ENCODE measurements at places on chromosomes 1 and 21. TPM values are rescaled to one million over a fixed set of nuclear protein-coding genes. Genes with fewer than 3 reads are reported as not detected.

GRCh38 chr1:9473032-9473807, 66.0 kb upstream of the SLC25A33 start:
- DNase-seq, result no peak

Gene CD1B
- not detected for total RNA-seq

Gene DDAH1
- total RNA-seq, result not detected

Gene DAB1
- total RNA-seq, result not detected

GRCh38 chr1:27832762-27833161, 2.2 kb downstream of the PPP1R8 start:
- DNase-seq, result no peak

Gene CCDC30
- total RNA-seq, result 2.5 TPM

- DNase-seq, result peak; percentile 58
Observed at GRCh38 chr1:148373192-148373925, 109.7 kb downstream of the PPIAL4G start.

- DNase-seq, result no peak
Observed at GRCh38 chr1:47936916-47937551, 60.2 kb downstream of the TRABD2B start.

GRCh38 chr1:213340593-213340992, 289.6 kb downstream of the RPS6KC1 start:
- no peak for DNase-seq

- no peak for DNase-seq
Observed at GRCh38 chr1:104574620-104575019, 824.9 kb downstream of the AMY1C start.

Gene GRIK3
- not detected for total RNA-seq

DNA sequence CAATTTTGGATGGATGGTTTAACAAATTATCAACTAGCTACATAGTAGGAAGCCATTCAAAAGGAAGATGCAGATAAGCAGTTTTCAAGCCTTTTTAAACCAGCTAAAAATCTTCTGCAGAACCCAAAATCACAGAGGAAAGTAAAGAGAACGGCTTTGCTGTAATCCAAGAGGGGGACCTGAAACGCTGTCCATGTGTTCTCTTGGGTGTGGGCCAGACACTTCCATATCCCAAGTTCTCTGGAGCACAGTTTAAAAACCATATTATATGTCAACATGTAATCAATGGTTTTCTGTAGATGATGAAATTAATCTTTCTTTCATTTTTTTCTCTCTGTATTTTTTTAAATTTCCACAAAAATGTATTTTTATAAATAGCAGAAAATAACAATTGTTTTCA, 90.5 kb downstream of the SELENOF start:
- no peak for DNase-seq

- no peak for DNase-seq
Observed at GRCh38 chr1:71461416-71461815, 380.6 kb upstream of the ZRANB2 start.

Gene APH1A
- total RNA-seq, result 134 TPM

Gene RXFP4
- total RNA-seq, result not detected

DNA sequence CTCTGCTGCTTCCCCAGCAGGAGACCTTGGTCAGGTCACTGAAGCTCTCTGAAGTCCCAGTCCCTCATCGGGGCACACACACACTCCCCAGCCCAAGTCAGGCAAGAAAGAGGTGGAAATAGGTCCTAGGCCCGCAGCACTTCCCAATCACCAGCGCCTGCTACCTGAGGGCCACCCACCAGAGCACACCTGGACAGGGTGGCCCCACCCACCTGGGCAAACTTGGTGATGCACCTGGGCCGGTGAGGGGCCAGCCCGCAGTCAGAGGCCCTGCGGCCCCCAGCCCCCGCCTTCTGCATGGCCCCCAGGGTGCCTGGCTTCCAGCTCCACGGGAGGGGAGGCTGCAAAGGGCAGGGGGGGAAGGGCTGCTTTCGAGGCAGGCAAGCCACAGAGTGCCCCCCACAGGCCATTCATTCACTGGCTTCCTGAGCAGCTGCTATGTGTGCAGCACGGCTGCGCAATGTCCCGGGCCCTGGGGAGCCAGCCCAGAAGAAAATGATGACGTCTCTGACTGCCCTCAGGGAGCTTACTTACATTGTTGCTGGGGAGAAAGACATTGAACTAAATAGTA, 4.7 kb downstream of the SH2D5 start:
- DNase-seq, result no peak

- no peak for DNase-seq
Observed at GRCh38 chr1:59442492-59442891, 145.6 kb downstream of the FGGY start.

Gene IVL
- total RNA-seq, result not detected

DNA sequence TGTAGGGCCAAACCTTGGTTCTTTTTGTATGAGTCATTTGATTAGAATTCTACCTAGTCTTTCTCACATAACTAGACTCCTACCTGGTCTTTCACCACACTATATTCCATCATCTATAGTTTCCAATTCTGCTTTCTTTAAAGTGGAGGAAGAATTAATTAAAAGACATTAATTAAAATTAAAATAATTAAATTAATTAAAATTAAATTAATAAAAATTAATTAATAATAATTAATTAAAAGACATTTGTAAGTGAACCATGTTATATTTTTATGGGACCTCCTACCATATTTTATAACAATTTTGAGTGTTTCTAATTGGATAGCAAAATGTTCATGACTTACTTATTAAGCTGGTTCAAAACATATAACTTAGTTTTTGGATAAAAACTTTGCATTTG, 77.4 kb downstream of the CCDC18 start:
- no peak for DNase-seq

Gene TCHHL1
- not detected for total RNA-seq

- DNase-seq, result no peak
Observed at GRCh38 chr21:29626801-29627470, 312.9 kb downstream of the GRIK1 start.

Gene BARHL2
- total RNA-seq, result not detected

Gene CFAP141
- not detected for total RNA-seq

- DNase-seq, result peak; percentile 17
Observed at GRCh38 chr1:198564716-198565115, 24.2 kb upstream of the ATP6V1G3 start.

Gene ADAMTS4
- 0.56 TPM for total RNA-seq

DNA sequence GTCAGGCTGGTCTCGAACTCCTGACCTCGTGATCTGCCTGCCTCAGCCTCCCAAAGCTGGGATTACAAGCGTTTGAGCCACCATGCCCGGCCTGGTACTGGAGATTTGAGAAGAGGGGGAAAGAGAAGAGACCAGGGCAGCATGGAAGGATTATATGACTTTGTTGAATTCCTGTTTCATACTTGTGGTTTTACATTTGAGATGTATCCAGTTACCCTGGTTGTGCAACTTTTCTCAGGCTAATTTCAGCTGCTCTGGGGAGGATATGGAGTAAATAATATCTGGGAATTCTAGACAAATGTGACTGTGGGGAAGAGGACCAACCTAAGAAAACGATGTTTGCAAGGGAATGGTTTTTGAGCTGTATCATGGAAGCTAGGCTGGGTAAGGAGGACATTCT, 89.5 kb upstream of the GREM2 start:
- DNase-seq, result no peak

DNA sequence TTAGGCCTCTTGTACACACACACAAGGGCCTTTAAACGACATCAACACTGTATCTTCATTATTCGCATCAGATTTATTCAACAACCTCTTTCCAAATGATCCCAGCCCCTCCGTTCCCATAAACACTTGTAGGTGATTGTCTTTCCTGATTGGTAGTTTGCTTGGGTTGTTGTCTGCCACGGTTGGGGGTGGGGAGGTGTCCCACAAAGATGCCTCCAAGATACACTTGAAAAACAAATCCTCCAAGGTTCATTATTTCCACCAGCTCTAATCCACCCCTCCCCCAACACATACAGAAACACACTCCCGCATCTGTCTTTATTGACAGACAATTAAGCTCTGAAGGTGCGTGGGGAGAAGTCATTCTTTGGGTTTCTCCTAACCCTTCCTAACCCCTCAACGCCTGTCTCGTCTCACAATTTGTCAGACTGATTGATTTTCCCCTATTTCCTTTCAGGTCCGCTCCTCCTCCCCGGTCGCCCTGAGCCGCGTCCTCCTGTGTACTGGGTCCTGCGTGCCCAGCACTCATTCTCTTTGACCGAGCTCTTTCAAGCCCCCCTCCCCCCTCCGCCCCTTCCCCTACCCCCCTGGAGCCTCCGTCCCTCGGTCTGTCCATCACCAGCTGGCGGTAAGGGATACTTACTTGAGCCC, 1.4 kb downstream of the WDR26 start:
- peak; percentile 14 for DNase-seq

GRCh38 chr1:171985639-171986038, 144.3 kb downstream of the DNM3 start:
- DNase-seq, result no peak

GRCh38 chr1:9881838-9882249, 28.2 kb downstream of the CTNNBIP1 start:
- DNase-seq, result no peak

DNA sequence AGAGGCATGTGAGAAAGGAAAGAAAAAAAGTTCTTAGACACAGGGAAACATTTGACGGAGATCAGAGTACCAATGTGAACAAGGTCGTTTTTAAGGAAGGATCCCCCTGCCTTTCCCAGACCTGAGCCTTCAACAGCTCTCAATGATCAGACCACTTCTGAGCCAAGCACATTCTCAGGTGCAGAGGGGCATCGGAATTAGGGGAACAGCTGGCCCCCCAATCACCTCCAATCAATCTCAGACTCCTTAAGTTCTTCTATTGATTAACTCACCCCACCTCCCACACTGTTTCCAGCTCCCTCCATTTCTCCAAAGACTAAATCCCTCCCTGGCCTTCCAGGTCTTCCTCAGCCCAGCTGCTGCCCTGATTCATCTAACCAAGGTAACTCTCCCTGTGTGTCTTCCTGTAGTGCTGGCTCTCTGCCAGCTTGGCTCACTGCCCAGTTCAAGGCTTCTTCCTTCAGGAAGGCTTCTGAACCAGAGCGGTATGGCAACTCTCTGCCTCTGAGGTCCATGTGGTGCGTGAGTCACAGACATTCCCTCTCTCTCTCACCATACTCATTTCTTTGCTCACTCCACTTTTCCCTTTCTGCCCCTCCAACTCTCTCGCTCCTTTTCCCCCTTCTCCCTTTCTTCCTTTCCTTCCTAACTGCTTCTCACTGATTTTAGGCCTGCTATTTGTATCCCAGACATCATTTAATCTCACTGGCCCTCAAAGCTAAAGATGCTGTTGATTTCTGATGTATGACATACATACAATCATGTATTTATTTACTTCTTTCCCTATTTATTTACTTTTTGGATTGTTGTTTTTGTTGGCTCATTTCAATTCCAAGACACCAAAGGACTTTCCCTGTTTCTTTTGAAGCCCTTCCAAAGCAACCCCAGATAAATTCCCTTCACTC, 18.1 kb downstream of the CFAP45 start:
- peak; percentile 8 for DNase-seq

- DNase-seq, result no peak
Observed at GRCh38 chr21:28943631-28944030, 49.0 kb downstream of the LTN1 start.

DNA sequence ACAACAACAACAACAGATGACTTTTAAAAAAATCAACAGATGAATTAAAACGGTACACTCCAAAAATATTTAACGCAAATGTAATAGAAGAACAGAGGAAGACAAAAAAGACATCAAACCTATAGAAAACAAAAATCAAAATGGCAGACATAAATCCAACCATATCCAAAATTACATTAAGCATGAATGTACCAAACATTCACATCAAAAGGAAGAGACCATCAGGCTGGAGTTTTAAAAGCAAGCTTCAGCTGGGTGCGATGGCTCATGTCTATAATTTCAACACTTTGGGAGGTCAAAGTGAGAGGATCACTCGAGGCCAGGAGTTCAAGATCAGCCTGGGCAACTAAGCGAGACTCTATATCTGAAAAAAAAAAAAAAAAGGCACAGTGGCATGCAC, 116.2 kb downstream of the SMYD3 start:
- no peak for DNase-seq

DNA sequence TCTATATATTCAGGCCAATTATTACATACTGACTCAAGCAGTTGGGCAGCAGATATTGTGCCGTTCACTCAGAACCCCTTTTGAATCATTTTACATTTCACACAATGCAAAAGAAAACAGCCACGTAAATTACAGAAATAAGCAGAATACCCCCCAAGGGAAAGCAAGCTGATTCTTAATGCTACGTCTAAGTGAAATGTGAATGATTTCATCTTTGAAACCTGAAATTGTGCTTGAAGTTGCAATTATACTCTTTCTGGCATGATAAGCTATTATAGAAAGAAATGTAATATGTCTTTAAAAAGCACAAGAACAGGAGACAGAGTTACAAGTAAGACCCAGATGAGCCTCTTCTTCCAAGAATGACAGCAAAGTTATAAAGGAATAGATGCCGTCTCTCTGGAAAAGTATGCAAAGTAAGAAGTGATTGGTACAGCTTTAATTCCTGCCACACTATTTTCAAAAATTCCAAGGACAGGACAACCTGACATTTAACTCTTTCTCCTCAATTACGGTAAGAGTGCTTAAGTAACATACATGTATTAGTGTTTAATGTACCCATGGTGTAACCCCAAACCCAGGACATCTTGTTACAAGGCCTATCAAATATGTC, 891.5 kb upstream of the ADGRL2 start:
- no peak for DNase-seq

Gene RPTN
- total RNA-seq, result not detected

- DNase-seq, result no peak
Observed at GRCh38 chr1:41122851-41123518, 101.5 kb upstream of the SLFNL1 start.

DNA sequence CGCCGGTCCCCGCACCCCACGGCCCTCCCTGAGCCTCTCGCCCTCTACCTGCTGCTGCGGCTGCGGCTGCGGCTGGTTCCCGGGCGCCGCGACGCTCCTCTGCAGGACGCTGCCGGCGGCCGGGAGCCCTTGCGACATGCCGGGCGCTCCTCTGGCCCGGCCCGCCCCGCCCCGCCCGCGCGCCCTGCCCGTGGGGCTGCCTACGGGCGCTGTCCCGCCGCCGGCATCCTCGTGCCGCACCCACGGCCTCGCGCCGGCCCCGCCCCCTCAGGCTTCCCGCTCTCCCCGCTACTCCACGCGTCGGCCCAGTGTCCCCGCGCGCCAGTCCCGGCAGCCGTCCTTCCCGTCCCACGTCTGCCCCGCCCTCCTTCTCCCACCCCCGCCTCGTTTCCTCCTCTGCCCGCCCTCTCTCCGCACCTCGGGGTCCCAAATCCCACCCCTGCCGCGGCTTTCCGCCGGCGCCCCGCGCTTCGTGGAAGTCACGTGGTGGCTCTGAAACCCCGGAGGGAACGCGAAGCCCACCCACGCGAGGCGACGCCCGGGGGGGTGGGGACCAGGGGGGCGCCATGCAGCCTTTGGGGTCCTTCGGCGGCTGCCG, at the start of gene BATF3:
TSS of gene BATF3 (minus strand) at position 216 of the 598 bp plus-strand sequence. CDS start at position 138, 78 bp downstream.
- DNase-seq, result peak; percentile 12

Gene SPOCD1
- total RNA-seq, result not detected

- no peak for DNase-seq
Observed at GRCh38 chr1:187692799-187693198, 864.0 kb downstream of the PLA2G4A start.

GRCh38 chr1:198778049-198778448, 139.2 kb downstream of the PTPRC start:
- no peak for DNase-seq

DNA sequence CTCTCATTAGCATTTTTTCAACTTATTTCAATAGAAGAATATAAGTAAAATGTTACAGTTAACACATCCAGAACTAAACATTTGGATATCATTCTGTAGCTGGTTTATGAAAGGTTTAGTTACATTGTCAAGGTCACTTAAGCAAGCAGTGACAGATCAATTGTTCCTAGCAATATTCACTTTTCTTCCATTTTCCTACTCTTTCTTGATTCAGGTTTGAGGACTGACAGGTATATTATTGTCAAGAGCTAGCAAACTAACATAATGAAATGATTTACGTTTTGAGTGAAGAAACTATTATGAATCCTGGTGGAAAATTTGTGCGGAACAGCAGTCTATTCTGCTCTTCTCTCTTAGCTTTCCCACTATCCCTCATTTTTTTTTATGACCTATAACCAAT, 220.4 kb upstream of the ADGRL4 start:
- no peak for DNase-seq
